Kasumi-1 (cell line): ENCODE measurements at places on chromosomes 1 and 21.

DNA sequence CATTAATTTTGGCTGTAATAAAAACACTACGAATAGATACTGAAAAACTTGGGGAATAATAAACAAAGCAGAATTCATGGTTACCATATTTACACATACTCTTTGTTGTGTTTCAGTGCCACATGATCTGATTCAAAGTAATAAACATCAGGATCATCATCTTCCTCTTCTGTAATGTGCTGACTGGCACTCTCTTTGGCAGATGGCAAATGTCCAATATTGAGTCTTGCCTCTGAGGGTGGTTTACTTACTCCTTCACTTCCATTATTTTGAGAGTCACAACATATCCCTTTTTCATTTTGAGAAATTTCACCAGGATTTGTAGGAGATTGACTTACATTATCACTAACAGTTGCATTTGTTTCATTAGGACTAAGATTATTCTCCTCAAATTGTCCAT, 50.7 kb downstream of the ZZZ3 start:
- no peak for DNase-seq

DNA sequence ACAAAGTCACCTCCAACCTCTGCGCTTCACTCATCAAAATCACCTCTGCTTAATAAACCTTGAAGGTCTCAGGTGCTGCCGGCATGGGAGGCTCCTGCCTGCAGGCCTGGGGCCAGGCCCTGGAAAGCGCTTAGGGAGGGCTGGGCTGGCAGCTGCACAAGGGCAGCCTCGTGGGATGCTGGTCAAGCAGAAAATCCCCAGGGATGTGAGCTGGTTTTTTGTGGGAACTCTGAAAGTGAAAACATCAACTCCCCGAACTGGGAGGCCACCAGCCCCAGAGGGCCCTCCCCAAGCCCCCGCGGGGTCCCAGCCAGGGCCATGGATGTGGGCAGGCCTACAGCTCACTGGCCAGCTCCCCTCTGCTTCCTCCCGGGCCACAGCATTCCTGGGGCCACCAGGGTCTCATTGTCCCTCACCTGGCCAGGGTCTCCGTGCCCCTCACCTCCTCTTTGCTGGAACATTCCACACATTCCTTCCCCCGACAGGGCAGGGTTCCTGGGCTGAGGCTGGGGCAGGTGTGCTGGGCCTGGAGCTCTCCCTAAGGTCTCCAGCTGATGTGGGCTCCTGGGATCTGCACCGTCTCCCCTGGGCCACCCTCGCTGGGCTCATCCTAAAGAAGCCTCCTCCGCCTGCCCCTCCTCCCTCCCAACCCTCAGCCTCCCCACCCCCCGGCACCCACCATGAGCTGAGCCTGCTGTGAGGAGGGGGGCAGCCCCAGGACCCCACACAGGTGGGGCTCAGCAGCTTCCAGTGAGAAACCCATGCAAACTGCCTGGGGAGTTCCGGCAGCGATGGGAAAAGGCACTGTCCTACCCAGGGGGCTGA, 36.0 kb upstream of the POFUT2 start:
- DNase-seq, result no peak

- DNase-seq, result no peak
Observed at GRCh38 chr1:44919400-44919799, 67.0 kb downstream of the EIF2B3 start.

DNA sequence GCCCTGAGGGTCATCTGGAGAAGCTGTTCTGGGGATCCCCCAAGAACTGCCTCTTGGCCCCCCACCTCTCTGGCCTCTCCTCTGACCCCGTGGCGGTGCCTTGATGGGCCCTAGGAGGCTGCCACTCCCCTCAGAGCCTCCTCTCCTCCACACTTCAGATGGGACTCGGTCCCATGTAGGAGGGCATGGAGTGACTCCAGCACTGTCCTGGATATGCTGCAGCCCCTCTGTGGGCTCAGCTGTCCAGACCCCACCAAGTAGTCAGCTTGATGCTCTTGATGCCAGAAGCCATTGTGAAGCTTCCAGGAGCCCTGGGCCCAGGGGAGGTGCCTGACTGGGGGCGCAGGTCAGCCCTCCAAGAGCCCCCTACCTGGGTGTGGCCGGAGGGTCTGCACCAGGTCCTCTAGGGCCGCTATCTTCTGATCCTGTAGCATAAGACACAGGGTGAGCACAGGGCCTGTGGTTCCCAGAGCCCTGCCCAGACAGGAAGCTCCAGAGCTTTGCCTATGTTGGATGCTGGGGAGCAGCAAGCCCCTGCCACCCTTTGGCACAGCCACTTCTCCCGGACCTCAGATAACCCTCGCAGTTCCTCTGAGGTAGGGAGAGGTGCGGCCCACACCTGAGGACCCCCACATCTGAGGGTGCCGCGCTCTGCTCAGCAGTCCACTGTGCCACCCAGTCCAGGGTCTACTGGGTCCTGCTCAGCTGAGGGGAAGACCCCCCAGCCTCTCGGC, 9.2 kb downstream of the UBXN11 start:
- DNase-seq, result no peak

- no peak for DNase-seq
Observed at GRCh38 chr1:38061883-38062328, 15.3 kb upstream of the POU3F1 start.

GRCh38 chr1:44544960-44545359, 129.3 kb downstream of the TMEM53 start:
- DNase-seq, result no peak

GRCh38 chr1:6152882-6153281, 27.2 kb downstream of the CHD5 start:
- DNase-seq, result no peak
